ENCODE measurements at places on chromosomes 16 and 17.

GRCh38 chr17:72654706-72655105, 437.8 kb downstream of the SLC39A11 start:
- DNase-seq = peak; percentile 31

GRCh38 chr16:88768071-88768783, 16.8 kb downstream of the PIEZO1 start:
- peak; percentile 46 for DNase-seq

DNA sequence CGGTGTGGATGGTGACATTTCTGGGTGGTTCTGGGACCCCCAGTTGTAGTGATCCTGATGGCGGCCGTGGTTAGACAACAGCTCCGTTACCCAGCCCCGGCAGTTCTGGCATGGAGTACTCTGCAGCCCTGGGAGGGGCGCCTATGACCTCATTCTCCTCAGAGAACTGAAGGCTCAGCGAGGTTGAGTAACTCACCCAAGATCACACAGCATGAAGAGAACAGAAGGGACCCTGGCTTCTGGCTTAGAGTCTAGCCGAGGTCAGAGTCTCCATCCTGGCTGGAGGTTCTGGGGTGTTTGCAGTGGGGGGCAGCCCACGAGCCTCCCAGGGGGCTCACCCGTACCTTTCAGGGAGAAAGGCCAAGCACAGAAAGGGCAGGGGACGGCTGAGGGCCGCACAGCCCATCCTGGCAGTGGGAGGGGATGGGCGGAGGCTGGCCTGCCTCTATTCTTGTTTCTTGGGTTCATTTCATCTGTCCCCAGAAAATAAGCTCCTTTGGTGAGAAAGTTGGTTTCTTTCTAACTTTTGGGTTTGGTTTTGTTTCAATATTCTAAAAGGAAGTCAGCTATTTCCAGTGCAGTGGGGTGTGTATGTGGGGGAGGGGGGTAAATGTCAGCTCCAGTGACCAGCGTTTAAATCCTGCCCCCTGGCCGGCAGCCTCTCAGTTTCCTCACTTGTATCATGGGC, 13.2 kb downstream of the ZFPM1 start:
- no peak for DNase-seq

- DNase-seq = no peak
Measured at GRCh38 chr16:57722651-57723050, 12.9 kb upstream of the KATNB1 start.

- DNase-seq = no peak
Measured at GRCh38 chr17:13181683-13182082, 163.9 kb upstream of the ELAC2 start.
